ENCODE measurements at places on chromosomes 11 and 22.

GRCh38 chr11:112364962-112365481, 104.4 kb upstream of the PLET1 start:
- peak; percentile 88 for DNase-seq

DNA sequence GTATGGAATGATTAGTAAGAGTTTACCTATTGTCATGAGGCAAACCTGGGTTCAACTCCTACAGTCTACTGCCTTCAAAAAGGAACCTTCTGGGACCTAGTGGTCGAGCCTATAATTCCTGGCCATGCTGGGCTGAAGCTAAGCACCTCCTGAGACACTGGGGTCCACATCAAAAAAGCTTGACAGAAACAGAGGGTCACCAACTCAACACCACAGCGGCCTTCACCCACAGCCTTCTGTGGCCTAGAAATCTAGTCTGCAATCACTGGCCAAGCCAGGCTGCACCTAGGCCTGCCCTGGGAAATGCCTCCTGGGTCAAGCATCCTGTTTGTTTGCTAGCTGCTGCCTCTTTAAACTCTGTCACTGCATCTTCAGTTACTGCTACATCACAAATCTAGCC, 153.9 kb upstream of the C11orf58 start:
- DNase-seq, result no peak

- no peak for DNase-seq
Measured at GRCh38 chr22:29979777-29980321, 96.9 kb downstream of the MTMR3 start.

- no peak for DNase-seq
Measured at GRCh38 chr22:48539261-48539660, 1288.4 kb downstream of the BRD1 start.

DNA sequence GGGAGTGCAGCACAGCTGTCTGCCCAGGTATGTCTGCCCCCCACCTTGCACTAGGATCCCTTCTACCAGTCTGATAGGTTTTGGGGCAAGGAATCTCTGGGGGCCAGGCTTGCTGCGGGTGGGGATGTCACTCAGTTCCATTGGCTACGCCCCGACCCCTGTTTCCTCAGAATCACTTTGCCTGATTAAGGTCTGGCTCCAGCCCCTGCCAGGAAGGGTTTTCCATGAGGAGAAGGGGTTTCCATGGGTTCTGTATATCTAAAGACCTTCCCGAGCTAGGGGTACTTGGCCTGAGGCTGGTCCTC, 14.0 kb downstream of the OTOG start:
- DNase-seq, result no peak

GRCh38 chr22:46422896-46423295, 87.4 kb downstream of the TRMU start:
- no peak for DNase-seq

- no peak for DNase-seq
Measured at GRCh38 chr11:75481922-75482606, 43.7 kb downstream of the GDPD5 start.

- peak; percentile 75 for DNase-seq
Measured at GRCh38 chr22:30027169-30027568, 53.1 kb upstream of the HORMAD2 start.

DNA sequence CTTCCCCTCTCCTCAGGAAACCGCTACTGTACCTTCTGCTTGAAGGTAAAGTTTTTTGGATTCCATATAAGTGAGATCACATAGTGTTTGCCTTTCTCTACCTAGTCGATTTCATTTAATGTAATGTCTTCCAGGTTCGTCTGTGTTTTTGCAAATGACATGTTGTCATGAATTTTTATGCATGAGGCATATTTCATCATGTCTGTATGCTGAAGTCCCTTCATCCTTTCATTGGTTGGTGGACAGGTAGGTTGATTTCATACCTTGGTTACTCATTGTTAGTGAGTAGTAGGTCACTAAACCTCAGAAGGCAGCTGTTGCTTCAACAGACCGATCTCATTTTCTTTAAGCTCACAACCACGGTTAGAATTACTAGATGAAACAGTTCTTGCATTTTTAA, 60.3 kb downstream of the LRRC74B start:
- peak; percentile 78 for DNase-seq

DNA sequence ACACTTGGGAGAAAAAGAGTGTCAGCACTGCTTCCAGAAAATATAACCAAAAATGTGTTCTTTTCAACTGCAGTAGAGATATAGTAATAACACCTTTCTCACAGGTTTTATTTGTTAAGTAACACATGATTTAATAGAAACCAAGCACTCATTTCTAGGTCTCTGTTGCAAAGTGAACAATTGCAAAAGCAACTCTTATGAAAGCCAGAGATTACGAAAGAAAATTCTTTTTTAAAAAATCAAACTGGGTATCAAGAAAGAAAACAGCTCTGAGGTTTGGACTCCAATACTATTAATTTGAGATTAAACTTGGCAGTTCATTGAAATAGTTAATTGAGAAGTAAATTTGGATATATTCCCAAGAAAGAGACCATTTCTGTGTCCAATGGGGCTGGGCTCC, 9.8 kb upstream of the XKR3 start:
- no peak for DNase-seq

- no peak for DNase-seq
Measured at GRCh38 chr22:25650833-25651232, 86.4 kb downstream of the GRK3 start.

- DNase-seq, result no peak
Measured at GRCh38 chr22:41247703-41248102, 7.0 kb upstream of the CHADL start.

DNA sequence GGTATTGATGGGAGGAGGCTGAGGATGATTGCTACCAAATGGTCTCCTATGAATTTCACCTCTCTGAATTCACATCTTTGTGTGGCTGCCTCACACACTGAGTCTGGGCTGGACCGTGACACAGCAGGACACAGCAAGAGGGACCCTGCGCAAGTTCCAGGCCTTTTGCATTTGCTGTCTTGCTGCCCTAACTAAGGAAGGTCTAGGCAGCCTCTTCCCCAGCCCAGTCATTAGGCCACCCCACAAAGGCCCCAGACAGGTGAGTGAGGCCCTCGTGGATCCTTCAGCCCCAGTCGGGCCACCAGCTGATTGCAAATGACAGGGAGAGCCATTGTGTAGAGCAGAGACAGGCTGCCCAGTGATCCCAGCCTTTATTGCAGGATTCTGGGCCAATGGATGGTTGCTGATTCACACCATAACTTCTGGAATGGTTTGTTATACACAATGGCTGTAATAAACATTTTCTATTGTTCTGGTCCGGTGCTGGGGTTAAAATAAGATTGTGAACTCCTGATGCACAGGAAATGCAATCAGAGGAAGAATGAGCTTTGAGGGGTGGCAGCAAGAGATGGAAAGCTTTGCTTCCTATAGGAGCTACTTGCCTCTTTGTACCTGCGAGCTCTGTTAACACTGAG, 28.5 kb upstream of the CSNK2A3 start:
- no peak for DNase-seq

DNA sequence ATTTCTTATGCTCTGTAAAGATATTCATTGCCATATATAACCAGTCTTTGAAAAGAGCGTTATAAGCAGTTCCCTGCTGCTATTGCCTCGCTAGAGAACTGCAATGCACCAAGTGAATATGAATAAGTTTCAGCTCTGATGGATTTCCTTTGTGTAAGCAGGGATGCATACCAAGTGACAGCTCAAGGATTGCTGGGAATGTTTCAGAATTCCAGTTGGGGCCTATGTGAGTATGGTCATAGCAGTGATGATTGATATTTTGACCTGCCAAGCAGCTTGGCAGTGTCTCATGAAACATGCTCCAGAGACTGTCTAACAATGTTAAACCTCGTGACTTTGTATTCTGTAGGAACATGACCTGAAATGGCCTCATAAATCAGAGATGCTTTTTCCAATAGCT, 312.6 kb downstream of the C11orf87 start:
- no peak for DNase-seq

DNA sequence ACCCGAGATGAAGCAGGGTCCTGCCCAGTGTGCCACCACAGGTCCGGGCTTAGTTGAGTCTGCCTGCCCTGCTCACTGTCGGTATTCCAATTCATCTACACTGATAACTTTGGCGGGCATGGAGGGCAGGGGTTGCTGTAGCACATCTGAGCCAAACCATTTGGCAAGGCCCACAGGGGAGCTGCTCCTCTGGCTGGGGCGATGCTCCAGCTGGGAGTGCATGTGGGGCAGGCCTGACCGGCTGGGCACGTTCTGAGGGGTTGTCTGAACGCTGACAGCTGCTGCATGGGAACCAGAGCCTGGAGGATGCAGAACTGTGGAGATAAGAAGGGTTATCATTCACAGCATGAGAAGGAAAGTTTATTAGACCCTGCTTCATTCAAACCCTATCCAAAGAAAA, 40.4 kb downstream of the DRG1 start:
- DNase-seq, result no peak
